ENCODE measurements at places on chromosomes 6 and 20. TPM values are rescaled to one million over a fixed set of nuclear protein-coding genes. Genes with fewer than 3 reads are reported as not detected.

DNA sequence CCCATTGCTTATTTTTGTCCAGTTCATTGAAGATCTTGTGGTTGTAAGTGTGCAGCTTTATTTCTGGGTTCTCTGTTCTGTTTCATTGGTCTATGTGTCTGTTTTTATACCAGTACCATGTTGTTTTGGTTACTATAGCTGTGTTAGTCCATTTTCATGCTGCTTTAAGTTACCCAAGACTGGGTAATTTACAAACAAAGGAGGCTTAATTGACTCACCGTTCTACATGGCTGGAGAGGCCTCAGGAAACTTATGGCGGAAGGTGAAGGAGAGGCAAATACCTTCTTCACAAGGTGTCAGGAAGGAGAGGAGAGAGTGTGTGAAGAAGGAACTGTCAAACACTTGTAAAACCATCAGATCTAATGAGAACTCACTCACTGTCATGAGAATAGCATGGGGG lies 29.9 kb upstream of the FERMT1 start:
- no peaks in the 10 kb centered on the region for H3K36me3 ChIP-seq
- no peaks in the 10 kb centered on the region for H3K4me1 ChIP-seq
- H3K27me3 ChIP-seq: no peaks in the 10 kb centered on the region

GRCh38 chr6:150144294-150144868 lies 1.5 kb downstream of the PPP1R14C start:
- peaks cover 23% of the 10 kb centered on the region for H3K4me1 ChIP-seq
- no peak overlapping the region for H3K4me3 ChIP-seq
- no peak overlapping the region for H3K27ac ChIP-seq

- no peaks in the 10 kb centered on the region for H3K4me1 ChIP-seq
- H3K27me3 ChIP-seq: no peaks in the 10 kb centered on the region
- no peak overlapping the region for H3K27ac ChIP-seq
- DNase-seq: no peak
- no peak overlapping the region for H3K4me3 ChIP-seq
Observed at GRCh38 chr20:19419396-19419795, 207.0 kb downstream of the SLC24A3 start.

NKX2-4 gene
- total RNA-seq: not detected

DNA sequence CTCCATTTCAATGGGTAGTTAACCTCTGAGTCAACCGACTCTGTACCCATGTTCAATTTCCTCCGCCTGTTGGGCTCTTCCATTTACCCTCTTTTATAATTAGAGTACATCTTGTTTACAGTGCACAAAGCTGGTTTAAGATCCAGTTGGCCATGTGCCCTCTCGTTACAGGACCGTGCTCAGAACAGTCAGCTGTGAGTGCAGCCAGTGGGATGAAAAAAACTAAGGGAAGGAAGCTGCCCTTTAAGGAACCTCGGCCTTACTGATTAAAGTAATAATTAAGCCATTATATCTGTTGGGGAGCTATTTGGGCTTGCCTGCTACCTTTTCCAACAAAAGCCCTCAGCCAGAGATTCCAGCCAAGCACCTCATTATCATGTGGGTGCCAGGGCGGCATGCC lies 68.8 kb downstream of the TMEM170B start:
- H3K27ac ChIP-seq: peak overlapping the region; percentile 35
- no peaks in the 10 kb centered on the region for H3K36me3 ChIP-seq
- peaks cover 43% of the 10 kb centered on the region for H3K4me1 ChIP-seq
- no peaks in the 10 kb centered on the region for H3K27me3 ChIP-seq
- DNase-seq: no peak

TMEM14A gene
- 19.2 TPM for total RNA-seq

DNA sequence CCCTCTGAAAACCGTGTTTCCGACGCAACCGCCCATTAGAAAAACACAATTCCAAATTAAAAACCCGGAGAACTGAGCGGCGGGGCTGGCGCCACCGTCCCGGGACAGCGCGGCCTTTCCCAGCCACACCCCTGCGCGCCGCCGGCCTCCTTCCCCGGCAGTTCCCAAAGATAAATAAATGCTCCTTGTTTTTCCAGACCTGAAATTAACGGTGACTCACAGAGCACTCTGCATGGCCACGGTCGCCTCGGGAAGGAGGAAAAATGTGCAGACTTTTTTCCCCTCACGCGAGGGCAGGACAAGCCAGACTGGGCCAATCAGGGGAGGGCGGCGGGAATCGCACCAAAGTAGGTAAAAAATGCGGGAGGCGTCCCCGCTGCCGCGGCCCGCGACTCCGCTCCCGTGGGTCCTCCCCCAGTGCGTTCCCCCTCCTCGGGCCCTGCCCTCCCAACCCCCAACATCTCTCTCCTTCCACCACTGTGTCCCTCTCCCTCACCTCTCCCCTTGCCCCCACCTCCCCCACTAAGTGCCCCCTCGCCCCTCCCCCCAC lies 828 bp upstream of the DSTN start:
- peaks cover 31% of the 10 kb centered on the region for H3K4me1 ChIP-seq
- H3K27ac ChIP-seq: peak overlapping the region; percentile 94
- DNase-seq: peak; percentile 96

ASIP gene
- total RNA-seq: not detected

- DNase-seq: no peak
- peaks cover 65% of the 10 kb centered on the region for H3K4me1 ChIP-seq
- no peaks in the 10 kb centered on the region for H3K27me3 ChIP-seq
- peaks cover 4% of the 10 kb centered on the region for H3K36me3 ChIP-seq
- no peak overlapping the region for H3K4me3 ChIP-seq
Observed at GRCh38 chr20:3930265-3931206, 41.3 kb downstream of the PANK2 start.

ATP9A gene
- total RNA-seq: 65.6 TPM

DNA sequence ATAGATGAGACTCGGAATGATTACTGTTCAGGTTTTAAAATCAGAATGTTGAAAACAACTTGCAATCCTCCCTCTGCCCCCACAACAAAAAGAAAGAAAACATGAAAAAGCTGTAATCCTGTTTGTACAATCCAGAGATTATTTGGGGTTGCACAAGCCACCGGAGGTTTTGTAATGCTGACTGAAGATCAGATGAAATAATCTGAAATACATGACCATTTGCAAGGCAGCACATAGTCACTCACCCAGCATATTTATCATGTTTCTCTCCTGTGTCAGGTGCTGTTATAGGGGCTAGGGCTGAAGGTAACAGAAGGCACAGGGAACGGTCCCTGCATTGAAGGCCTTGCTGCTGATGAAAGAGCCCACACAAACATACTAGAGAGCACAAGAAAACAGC lies 85.3 kb downstream of the SIM1 start:
- no peaks in the 10 kb centered on the region for H3K36me3 ChIP-seq
- H3K4me1 ChIP-seq: no peaks in the 10 kb centered on the region
- H3K27ac ChIP-seq: no peak overlapping the region
- H3K4me3 ChIP-seq: no peak overlapping the region
- H3K27me3 ChIP-seq: no peaks in the 10 kb centered on the region

PMEPA1 gene
- total RNA-seq: 17.7 TPM

DNA sequence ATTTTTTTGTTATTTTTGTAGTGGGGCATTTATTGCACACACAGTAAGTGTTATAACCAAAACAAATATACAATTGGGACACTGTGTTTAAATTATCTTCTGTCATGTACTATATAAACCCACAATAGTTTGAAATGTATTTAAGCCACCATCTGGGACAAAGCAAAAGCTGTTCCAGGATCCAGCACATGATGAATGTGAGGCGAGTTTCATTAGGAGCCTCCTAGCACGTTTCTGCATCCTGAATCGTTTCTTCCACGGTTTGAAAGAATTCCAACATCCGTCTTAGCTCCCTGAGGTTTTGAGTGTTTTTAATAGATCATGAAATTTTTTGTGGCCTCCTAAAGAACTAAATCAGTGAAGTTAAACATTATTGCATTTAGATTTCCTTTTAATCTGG lies 65.8 kb downstream of the EYA4 start:
- DNase-seq: no peak
- no peak overlapping the region for H3K27ac ChIP-seq
- no peaks in the 10 kb centered on the region for H3K27me3 ChIP-seq
- H3K4me1 ChIP-seq: no peaks in the 10 kb centered on the region

GRCh38 chr6:219019-219570 lies 73.2 kb upstream of the DUSP22 start:
- DNase-seq: no peak
- no peaks in the 10 kb centered on the region for H3K36me3 ChIP-seq
- H3K27me3 ChIP-seq: no peaks in the 10 kb centered on the region
- H3K27ac ChIP-seq: no peak overlapping the region
- no peak overlapping the region for H3K4me3 ChIP-seq

- H3K36me3 ChIP-seq: no peaks in the 10 kb centered on the region
- no peaks in the 10 kb centered on the region for H3K27me3 ChIP-seq
- DNase-seq: no peak
- no peak overlapping the region for H3K27ac ChIP-seq
- no peaks in the 10 kb centered on the region for H3K4me1 ChIP-seq
Observed at GRCh38 chr6:63793465-63794137, 158.0 kb downstream of the PHF3 start.

OR2H1 gene
- not detected for total RNA-seq

RAMACL gene
- total RNA-seq: 1.2 TPM

DNA sequence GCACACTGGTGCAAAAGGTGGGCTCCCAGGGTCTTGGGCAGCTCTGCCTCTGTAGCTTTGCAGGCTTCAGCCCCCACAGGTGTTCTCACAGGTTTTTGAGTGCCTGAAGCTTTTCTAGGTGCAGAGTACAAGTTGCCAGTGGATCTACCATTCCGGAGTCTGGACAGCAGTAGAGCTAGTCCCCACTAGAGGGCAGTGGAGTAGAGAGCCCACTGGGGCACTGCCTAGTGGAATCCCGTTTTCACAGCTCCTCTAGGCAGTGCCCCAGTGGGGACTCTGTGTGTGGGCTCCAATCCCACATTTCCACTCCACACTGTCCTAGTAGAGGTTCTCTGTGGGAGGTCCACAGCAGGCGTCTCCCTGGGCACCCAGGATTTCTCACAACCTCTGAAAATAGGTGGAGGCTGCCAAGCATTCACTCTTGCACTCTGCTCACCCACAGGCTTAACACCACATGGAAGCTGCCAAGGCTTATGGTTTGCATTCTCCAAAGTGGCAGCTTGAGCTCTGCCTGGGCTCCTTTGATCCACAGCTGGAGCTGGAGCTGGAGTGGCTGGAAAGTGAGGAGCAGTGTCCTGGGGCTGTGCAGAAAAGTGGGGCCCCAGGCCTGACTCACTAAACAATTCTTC lies 86.3 kb upstream of the PROKR2 start:
- no peaks in the 10 kb centered on the region for H3K36me3 ChIP-seq
- H3K27ac ChIP-seq: no peak overlapping the region
- H3K4me1 ChIP-seq: no peaks in the 10 kb centered on the region
- H3K4me3 ChIP-seq: no peak overlapping the region

- H3K27me3 ChIP-seq: no peaks in the 10 kb centered on the region
- H3K4me1 ChIP-seq: peaks cover 16% of the 10 kb centered on the region
- H3K36me3 ChIP-seq: no peaks in the 10 kb centered on the region
- no peak for DNase-seq
- no peak overlapping the region for H3K27ac ChIP-seq
- H3K4me3 ChIP-seq: no peak overlapping the region
Observed at GRCh38 chr6:159487636-159488035, 205.4 kb downstream of the SOD2 start.

GRCh38 chr20:20317621-20318364 lies 50.1 kb upstream of the INSM1 start:
- no peak overlapping the region for H3K4me3 ChIP-seq
- no peaks in the 10 kb centered on the region for H3K36me3 ChIP-seq
- H3K4me1 ChIP-seq: no peaks in the 10 kb centered on the region
- H3K27ac ChIP-seq: no peak overlapping the region
- DNase-seq: peak; percentile 79

- H3K4me3 ChIP-seq: no peak overlapping the region
- DNase-seq: no peak
Observed at GRCh38 chr6:31040801-31041200, 30.5 kb downstream of the MUC22 start.

DNA sequence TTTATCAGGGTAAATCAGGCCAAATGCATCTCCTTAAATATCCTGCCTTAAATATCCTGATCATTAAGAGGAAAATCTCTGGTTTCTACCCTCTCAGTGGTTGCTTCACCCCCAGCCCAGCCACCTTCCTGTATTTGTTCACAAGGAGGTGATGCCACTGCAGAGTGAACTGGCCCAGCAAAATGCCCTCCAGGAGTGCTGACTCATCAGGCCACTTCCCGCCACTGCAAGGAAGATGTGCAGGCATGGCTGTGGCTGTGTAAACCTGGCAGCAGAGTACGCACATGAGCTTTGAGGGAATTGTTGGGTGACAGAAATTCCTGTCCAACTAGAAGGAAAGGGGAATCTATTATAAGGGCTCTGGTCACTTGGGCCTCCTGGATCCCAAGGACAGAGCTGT lies 13.8 kb downstream of the NQO2 start:
- peaks cover 78% of the 10 kb centered on the region for H3K36me3 ChIP-seq
- no peak overlapping the region for H3K4me3 ChIP-seq
- no peaks in the 10 kb centered on the region for H3K4me1 ChIP-seq
- no peak for DNase-seq
- H3K27me3 ChIP-seq: no peaks in the 10 kb centered on the region

DNA sequence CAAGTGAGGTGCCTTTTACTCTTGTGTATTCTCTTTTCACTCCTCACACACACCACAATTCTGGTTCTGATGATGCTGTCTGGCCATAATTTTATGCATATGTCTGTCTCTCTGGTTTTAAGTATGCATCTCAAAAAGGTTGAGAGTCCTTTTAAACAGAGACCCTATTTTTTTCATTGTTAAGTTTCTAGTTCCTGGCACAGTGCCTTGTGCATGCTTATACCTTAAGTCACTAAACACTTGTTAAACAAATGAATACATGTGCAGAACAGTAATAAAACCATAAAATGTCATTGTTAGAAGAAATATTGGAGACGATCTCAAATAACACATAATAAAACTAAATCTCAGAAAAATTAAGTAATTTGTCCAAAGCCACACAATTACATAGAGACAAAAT lies 7.9 kb downstream of the ROS1 start:
- H3K27ac ChIP-seq: no peak overlapping the region
- no peak for DNase-seq
- H3K36me3 ChIP-seq: no peaks in the 10 kb centered on the region
- no peaks in the 10 kb centered on the region for H3K4me1 ChIP-seq

CLVS2 gene
- total RNA-seq: under 0.01 TPM

DNA sequence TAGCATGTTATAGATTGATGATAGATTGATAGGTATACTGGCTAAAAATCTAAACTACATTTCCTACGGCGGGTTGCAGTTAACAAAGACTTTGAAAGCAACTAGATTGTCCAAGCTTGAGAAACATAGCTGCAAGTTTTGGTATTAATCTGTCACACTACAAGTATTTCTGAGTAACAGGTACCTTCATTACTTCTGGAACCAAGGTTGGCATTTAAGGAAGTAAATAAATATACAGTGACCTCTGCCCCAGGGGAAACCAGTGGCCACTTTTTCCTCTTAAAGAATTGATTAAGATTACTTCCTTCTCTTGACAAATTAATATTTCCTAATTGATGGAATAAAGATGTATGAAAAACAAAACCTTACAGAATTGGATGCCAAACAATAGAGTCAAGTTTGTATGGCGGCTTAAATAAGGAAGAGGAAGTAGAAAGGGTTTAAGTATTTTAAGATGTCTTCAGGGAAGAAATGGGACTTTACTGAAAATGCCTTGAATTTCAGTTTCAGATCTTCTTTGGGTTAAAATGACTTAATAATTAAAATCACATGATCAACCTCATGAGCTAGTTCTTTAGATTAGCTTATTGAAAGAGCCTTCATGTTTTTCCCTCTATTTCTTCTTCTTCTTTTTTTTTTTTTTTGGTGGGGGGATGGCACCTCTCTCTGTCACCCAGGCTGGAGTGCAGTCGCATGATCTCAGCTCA lies 132.8 kb downstream of the DOK5 start:
- no peak overlapping the region for H3K4me3 ChIP-seq
- H3K36me3 ChIP-seq: no peaks in the 10 kb centered on the region
- no peak overlapping the region for H3K27ac ChIP-seq
- H3K4me1 ChIP-seq: no peaks in the 10 kb centered on the region
- no peak for DNase-seq

All from esophagus muscularis mucosa (tissue), 4 donors.